NCI-H1105 (cell line): ENCODE measurements at places on chromosomes 3 and 15.
A peak's percentile ranks its signal among the peaks of the same experiment; 100 is the strongest.

- no peak for DNase-seq
Measured at GRCh38 chr3:76942101-76942500, 97.8 kb upstream of the ROBO2 start.

DNA sequence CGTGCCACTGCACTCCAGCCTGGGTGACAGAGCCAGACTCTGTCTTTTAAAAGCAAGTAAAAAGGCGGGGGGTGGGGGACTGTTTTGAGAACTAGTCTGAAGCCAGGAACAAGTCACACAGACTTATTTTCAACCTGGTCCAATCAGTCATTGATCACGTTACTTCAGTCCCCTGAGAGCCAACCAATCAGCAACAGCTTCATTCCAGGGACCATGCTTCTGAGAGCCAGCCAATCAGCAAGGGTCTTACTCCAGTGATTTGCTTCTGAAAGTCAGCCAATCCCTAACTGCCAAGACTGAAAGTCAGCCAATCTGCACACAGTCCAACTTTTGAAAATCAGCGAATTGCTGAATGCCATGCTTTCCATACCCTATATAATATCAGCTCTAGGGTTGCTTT is 48.6 kb upstream of the C15orf39 start:
- DNase-seq, result no peak

DNA sequence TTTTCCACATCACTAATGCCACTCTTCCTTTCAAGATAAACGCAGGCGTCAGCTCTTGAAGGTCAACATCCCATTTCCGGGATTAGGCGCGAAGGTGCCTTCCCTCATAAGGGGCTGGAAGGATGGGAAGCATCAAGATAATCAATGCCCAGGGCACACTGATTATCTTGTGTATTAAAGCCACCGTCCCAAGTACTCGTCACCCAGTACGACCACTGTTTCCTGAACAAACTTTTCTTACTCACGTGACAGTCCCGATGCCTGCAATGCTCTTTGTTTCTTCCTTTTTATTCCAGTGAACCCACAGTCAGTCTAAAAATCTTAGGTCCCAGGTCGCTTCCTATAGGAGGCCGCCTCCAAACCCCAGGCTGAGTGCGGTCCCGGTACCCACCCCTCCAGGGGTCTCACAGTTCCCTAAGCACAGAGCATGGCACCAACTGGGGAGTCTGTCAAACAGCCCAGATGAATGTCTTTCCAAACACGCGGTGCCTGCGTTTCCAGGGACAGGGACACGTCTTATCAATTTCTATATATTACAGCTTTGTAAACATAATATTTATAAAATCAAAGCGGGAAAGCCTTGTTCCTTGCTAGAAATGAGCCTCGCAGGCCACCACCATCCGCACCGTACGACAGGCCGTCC is 589 bp downstream of the ANAPC13 start:
- DNase-seq, result no peak

- peak; percentile 79 for DNase-seq
Measured at GRCh38 chr3:184229394-184230080, at the start of gene VWA5B2. Gene VWA5B2, plus strand, starts transcription at chr3:184229585. Its CDS starts 944 bp downstream, at chr3:184230529.

GRCh38 chr3:185279587-185280138 is 25.8 kb upstream of the EHHADH start:
- no peak for DNase-seq

GRCh38 chr3:173258697-173259096 is 117.7 kb upstream of the SPATA16 start:
- DNase-seq, result no peak

DNA sequence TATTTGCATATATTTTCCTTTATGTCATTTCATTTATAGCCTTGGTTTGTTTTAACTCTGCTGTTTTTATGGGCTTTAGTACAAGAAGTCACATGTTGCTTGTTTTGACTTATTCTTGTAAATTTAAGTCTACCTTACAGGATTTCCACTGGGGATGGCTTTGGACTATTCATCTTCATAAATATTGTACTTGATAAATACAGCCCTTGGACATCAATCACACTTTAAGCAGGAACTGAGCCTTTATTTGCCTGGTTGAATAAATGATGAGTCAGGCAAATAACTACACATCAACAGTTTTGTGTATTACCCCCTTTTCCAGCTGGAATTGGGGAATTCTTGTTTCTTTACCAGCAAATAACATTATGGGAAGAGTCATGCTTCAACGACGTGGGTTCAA is 286.0 kb downstream of the CNTN3 start:
- DNase-seq, result no peak

GRCh38 chr15:85361323-85361722 is 19.1 kb upstream of the AKAP13 start:
- no peak for DNase-seq

GRCh38 chr15:64942356-64942755 is 30.7 kb downstream of the ANKDD1A start:
- no peak for DNase-seq
